ENCODE measurements at places on chromosomes 6 and 20. TPM values are rescaled to one million over a fixed set of nuclear protein-coding genes. Genes with fewer than 3 reads are reported as not detected.

Gene BPI
- total RNA-seq = not detected

Gene RRAGD
- 2.3 TPM for total RNA-seq

DNA sequence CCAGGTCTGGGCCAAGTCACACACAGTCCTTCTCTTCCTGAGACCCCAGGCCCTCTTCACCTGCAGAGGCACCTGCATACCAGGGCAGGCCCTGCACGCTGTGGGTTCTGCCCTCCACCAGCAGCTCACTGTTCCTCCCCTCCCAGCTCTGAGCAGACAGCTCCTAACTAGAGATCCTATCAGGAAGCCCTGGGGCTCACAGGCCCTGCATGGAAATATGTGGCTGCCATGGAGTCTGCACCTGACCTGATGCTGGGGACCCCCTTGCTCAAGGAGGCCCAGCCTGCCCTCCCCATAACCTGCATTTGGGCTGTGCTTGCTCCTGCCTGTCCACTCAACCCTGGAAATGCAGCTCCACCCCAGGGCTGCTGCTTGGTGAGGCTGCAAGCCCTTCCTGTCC, 14.6 kb upstream of the HLA-G start:
- peaks cover 6% of the 10 kb centered on the region for H3K27me3 ChIP-seq
- no peaks in the 10 kb centered on the region for H3K36me3 ChIP-seq
- no peak overlapping the region for H3K4me3 ChIP-seq
- DNase-seq = no peak

DNA sequence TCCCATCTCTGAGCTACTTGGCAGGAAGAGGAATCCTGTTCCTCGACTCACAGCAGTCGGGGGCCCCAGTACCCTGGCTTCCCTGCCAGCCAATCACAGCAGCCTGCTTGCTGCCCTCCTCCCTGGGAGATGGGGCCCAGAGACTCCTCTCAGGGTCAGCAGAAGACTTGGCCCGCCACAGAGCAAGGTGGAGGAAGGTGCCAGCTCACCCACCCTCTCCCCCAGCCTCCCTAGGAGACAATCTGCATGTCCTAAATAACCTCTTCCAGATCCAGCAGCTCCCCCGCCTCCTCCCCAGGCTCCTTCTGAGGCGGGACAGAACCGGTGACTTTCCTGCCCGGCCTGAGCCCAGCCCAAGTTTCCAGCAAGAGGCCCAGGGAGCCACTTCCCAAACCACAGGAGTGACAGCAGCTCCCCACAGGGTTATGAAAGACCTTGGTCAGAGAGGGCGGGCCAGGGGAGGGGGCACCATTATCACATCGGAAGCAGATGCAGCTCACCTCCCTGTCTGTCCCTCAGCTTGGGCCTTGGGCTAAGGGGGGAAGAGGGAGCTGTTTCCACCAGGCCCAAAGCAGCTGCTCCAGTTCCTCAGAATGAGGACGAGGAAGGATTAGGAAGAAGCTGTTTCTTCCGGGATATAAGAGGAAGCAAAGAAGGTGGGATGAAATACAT, 2.3 kb downstream of the CCND3 start:
- H3K36me3 ChIP-seq = peaks cover 30% of the 10 kb centered on the region
- H3K4me3 ChIP-seq = peak overlapping the region; percentile 73
- no peaks in the 10 kb centered on the region for H3K27me3 ChIP-seq
- H3K4me1 ChIP-seq = peaks cover 66% of the 10 kb centered on the region

DNA sequence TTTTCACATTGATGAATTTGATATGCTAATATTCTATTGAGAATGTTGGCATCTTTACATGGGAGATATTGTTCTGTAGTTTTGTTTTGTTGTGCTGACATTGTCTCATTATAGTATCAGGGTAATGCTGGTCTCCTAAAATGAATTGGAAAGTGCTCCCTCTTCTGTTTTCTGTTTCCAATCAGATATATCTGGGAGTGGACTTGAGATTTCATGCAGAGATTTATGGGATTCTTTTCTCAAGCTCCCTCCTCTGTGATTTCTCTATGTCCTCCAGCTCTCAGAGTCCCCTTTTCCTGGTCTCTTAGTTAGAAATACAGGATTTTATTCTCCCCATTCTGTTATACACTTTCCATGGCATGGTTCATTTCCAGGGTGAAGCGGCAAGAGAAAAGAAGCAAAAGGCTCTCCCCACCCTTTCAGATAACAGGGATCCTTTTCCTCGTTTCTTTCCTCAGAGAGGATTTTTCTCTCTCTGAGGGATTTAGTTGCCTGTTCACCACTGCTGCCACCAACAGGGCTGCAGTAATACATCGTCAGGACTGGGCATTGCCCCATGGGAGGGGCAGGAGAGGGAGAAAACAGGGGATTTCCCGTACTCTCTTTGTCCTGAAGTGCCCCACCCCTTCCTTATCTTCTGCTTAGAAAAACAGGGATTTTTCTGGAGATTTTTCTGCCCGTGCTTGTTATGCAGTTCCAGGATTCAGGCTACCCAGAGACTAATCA, 59.3 kb upstream of the STMND1 start:
- H3K27me3 ChIP-seq = no peaks in the 10 kb centered on the region
- H3K36me3 ChIP-seq = no peaks in the 10 kb centered on the region

DNA sequence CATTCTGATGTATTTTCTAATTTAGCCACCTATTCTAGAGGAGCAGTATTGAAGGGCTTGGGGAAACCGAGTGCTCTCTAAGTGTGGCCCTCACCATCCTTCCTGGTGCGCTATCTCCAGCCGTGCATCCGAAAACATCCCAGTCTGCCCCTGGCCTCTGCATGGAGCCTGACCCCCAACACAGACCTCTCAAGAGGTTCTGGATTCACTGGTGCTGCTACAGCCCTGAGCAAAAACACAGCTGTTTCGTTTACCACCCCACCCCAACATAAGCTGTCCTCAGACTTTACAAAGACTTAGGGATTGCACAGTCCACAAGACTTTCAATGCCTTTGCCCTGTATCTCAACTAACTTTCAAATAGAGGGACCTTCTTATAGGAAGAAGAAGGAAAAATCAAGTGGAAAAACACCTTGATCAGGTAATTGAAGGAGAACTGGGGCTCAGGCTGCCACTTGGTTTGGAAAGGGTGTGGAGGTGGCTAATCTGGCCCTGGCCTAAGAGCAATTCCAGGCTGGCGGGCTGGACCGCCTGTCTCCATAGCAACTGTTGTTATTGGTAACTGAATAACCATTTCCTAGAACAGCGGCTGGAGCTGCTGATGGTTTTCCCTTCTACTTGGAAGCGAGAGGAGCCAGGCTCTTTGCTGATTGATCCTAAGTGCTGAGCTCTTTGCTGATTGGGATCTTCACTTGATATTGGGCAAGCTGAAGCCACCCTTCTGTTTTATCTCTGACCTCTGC, 90.2 kb upstream of the TOX2 start:
- H3K27me3 ChIP-seq = no peaks in the 10 kb centered on the region
- no peaks in the 10 kb centered on the region for H3K36me3 ChIP-seq
- no peak for DNase-seq
- H3K4me1 ChIP-seq = no peaks in the 10 kb centered on the region
- no peak overlapping the region for H3K4me3 ChIP-seq
